Dorsolateral prefrontal cortex (tissue), 122 donors: ENCODE measurements at places on chromosomes 6 and 20.

DNA sequence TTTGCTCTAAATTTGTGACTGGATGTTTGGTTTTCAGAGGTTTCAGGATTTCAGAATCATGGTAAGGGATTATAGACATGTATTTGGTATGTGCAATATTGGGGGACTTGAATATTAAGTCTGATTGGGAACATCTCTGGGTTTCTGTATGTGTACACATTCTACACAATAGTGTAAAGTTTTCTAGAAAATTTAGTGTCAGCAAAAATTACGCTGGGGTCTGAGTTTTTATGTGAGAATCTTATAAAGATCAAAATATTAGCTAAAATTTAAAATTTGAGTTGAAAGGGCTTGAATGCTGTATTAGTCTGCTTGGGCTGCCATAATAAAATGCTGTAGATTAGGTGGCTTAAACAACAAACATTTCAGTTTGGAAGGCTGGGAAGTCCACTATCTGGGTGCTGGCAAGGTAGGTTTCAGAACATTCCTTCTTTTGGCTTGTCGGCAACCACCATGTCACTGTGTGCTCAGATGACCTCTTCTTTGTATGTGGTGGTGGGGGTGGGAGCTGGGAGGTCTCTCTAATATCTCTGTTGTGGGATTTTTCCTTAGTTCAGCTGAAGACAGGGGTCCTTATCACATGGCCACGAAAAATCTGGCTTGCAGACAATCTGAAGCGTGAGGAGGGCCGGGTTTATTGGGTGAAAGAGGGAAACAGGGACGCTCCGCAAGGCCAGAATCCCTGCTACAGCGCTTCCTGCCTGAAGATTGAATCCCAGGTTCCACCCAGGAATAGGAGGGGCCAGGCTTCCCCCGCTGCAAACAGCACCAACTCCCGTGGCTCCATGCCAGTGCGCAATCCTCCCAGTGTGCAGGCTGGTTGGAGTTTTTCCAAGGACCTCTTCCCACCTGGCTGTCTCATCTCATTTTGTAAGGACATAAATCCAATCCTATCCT is 299.7 kb downstream of the PLCB1 start:
- DNase-seq = no peak

DNA sequence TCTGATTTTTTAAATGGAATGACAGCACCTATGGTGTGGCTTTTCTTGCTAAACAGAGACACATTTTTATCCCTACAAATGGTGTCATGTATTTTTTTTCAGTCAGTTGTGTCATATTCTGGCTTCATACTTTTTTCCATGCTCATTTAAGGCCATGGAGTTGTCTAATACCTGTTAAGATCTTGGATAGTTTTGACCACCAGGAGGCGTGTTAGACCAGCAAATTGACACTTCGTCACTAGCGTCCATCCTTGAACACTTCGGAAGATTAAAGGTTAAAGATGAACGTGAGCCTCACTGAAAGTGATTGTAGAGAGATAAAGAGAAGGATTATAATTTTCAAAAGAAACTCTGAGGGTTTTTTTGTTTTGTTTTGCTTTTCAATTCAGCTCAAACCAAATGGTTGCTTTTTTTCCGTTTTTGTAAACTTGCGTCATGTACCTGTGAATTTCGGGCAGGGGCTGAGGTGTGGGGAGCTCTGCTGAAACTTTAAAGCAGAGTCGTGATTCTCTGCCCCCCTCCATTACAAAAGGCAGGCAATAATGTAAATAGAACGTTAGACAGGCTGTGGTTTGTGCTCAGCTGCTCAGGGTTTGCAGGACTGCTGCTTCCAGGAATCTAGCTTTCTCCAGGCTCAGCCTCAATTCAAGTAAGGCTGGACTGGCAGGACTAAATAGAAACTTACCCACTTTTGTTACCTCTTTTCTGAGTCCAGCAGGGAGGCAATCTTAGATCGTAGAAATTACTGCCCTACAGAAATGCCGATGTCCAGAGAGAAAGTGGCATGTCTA is 245.1 kb downstream of the FOXA2 start:
- no peak for DNase-seq

DNA sequence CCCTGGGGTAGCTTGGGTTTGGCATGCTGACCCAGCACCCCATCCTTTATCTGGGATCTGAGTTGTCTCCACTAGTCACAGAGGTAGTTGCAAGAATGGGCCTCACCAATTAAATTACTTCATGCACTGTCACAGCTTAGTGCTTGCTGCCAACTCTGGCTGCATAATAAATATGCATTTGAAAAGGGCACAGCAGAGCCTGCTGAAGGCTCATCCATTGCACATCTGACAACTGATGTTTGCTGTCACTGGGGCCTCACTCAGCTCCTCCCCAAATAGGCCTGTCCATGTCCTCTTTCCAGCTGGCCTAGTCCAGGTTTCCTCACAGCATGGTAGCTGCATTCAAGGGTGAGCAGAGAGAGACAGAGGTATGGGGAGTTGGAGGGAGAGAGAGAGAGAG is 13.3 kb upstream of the NXT1 start:
- DNase-seq = no peak

- DNase-seq = no peak
Observed at GRCh38 chr6:95877480-95877879, 138.3 kb upstream of the FUT9 start.
